Stimulated activated CD4-positive, alpha-beta T cell treated with anti-CD3 and anti-CD28 coated beads, Interleukin-1b, Interleukin-23, amount 100 ng/mL, for 24 hours (primary cell): ENCODE measurements at places on chromosomes 2 and 18.

DNA sequence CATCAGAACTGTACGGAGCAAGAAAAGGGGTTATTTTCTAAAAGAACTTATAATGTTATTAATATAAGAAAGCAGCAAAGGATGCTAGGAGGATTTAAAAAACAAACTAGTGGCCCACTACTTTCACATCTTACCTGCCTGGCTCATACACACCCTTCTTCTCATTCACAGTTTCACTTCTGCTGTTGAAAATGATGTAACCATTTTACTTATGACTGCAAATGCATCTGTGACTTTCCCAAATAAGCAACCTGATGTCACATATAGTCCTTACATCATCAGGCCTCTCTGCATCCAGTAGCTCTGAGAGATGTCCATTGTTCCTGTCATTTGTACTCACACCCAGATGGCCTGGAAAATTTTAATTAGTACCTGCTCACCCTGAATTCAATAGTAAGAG is 101.8 kb upstream of the MYO3B start:
- no peak for DNase-seq

- no peak for DNase-seq
These were observed 73.6 kb downstream of the NFATC1 start for GRCh38 chr18:79469309-79469708.

GRCh38 chr2:69734035-69734611 is 7.8 kb upstream of the ANXA4 start:
- no peak for DNase-seq

- no peak for DNase-seq
These were observed 39.2 kb downstream of the MREG start for GRCh38 chr2:215973954-215974699.

- DNase-seq = no peak
These were observed 227.5 kb upstream of the SMAD2 start for GRCh38 chr18:48157956-48158355.

GRCh38 chr2:132662732-132663131 is 7.3 kb downstream of the LYPD1 start:
- DNase-seq = no peak

- DNase-seq = no peak
These were observed 97.8 kb upstream of the CELF4 start for GRCh38 chr18:37663446-37663845.

- no peak for DNase-seq
These were observed 131.3 kb downstream of the COL6A3 start for GRCh38 chr2:237282568-237283128.

GRCh38 chr2:121214296-121214695 is 70.7 kb downstream of the TFCP2L1 start:
- no peak for DNase-seq

GRCh38 chr18:11795916-11796315 is 55.3 kb upstream of the CHMP1B start:
- DNase-seq = no peak

GRCh38 chr2:143081616-143082015 is 47.6 kb upstream of the ARHGAP15 start:
- no peak for DNase-seq

GRCh38 chr2:65429786-65430602 is 2.4 kb downstream of the SPRED2 start:
- DNase-seq = no peak

DNA sequence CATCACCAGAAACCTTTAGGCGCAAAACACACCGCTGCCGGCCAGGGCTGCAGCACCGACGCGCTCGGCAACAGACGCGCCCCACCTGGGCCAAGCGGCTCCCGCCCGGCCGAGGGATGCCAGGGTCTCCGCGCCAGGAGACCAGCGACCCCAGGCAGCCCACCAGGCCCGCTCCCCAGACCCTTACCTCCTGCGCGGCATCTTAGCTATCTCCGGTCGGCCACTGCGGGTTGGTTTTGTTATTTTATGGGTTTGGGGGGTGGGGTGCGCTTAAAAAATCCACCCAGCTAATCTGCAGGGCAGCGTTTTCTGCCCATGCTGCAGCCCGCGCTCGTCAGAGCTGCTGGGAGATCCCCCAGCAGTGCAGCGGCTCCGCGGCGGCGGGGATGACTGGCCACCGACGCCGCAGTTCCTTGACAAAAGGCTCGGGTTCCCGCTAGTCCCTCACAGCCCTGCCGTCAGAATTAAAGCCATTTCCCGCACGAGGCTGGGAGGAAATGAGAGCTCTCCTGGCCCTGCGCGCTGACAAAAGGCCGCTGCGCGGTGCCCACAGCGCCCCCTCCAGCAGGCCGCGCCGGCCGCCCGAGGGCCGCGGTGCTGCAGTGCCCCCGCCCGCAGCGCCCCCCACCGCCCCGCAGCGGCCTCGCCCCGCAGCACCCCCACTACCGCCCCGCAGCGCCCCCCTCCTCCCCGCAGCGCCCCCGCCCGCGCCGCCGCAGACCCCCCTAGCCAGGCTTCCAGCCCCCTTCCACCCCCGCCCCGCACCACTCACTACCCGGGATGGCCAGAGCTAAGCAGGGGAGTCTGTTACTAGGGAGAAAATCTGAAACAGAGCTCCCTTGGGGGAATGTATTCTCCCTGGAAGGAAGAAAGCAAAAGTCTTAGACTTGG is at the start of gene ADD2:
ADD2 (minus strand) TSS at position 502 of the 891 bp plus-strand sequence. CDS start 61,792 bp downstream, outside the sequence.
- DNase-seq = peak; percentile 41

DNA sequence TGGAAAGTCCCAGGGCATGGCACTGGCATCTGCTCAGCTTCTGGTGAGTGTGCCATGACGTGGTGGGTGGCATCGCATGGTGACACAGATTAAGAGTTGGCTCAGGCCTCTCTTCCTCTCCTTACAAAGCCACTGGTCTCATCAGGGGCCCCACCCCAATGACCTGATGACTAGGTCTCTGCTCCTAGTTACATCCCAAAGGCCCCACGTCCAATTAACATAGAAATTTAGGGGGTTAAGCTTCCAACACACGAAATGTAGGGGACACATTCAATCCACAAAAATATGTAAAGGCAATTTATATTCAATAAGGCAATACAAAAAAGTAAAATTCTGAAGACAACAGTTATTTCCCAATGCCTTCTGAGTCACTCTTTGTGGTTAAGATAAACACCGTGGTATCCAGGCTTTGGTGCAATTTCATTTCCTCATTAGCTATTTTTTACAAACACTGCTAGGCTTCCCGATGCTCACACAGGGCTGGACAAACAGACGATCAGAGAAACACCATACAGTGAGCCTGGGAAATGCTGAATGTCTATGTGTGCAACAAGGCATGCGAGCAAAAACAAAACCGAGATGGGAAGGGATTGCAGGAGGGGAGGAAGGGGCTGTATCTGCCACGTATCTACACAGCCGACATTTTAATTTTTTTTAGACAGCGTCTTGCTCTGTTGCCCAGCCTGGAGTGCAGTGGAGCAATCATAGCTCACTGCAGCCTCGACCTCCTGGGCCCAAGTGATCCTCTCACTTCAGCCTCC is 67.2 kb downstream of the MBP start:
- DNase-seq = no peak

- no peak for DNase-seq
These were observed 108.1 kb upstream of the KCTD1 start for GRCh38 chr18:26656431-26656943.

DNA sequence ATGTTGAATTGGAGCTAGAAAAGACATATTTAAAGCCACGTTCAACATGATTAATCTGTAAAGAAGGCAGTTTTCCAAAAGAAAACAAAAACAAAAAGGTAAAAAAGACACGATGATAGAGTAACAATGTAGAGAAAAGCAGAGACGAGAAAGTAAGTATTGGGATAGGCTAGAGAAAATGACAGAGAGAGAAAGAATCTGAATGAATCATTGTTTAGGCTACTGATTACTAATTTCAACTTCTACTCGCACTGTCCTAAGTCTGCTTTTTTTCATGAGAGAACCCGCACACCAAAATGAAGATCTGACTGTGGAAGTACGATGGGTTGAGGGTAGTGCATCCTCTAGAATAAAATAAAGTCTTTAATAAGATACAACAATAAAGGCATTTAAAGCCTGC is 1599.2 kb upstream of the TMEFF2 start:
- DNase-seq = no peak

- no peak for DNase-seq
These were observed 1941.9 kb upstream of the PIK3C3 start for GRCh38 chr18:40013001-40013609.

DNA sequence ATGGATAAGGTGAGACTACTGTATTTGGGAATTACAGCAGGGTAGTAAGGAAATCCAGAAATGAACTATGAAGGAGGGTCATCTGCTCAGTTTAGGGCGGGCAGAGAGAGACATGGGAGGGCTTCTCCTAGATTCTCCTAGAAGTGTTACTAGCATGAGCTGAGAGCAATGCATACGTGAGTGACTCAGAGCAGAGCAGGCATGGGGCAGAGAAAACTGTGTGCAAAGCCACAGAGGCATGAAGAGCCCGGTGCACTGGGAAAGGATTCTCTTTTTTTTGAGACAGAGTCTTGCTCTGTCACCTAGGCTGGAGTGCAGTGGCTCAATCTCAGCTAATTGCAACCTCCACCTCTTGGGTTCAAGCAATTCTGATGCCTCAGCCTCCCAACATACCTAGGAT is 116.2 kb downstream of the SOCS6 start:
- DNase-seq = no peak

GRCh38 chr2:185291035-185291647 is 447.5 kb upstream of the FSIP2 start:
- no peak for DNase-seq

DNA sequence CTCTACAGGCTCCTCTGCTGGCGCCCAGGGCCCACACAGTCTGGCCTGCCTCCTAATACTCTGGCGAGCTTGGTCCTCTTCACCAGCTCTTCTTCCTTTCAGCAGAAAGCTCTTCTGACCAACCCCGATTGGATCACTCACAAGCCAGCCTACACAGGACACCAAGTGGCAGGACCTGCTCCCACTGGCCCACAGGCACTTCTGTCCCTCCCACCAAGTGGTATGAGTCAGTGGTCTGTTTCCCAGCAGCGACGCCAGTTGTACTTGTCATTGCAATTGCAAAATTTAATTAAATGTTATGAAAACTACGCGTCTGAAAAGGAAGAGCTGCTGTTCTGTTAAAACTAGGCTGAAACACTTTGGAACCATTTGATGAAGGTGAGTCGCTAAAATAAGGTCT is 46.7 kb downstream of the NDUFA10 start:
- DNase-seq = no peak

GRCh38 chr2:105718846-105719481 is 25.7 kb upstream of the NCK2 start:
- DNase-seq = no peak

GRCh38 chr2:27042159-27042661 is 9.3 kb upstream of the AGBL5 start:
- DNase-seq = no peak

DNA sequence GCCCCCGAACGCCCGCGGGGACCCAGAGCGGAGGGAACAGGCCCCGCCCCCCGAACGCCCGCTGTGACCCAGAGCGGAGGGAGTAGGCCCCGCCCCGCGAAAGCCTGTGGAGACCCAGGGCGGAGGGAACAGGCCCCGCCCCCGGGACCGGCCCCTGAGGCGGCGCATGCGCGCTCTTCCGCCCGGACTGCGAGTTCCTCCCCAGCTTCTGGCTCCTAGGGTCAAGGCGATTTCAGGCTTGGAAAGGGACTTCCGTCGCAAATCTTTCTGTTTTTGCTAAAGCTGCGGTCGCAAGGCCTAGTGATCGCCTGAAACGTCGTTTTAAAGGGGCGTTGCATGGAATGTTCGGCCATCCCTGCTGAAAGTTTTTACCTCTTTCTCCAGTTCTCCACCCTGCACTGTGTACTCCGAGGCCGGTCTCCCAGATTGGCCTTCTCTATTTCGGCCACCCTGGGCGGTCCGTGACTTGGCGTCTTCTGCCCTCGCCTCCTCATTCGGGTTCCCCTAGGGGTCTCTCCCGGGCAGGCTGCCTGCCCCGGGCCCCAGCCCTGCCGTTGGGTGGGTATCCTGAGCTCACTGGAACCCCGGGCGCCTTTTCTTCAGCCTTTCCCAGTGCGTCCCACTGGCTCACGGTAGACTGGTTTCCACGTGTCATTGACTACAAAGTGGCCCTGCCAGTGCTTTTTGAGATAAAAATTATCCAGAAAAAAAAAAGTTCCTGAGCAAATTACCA is 372 bp upstream of the WDSUB1 start:
- peak; percentile 98 for DNase-seq

- no peak for DNase-seq
These were observed 680 bp downstream of the ASNSD1 start for GRCh38 chr2:189661957-189662321.
